ENCODE measurements at places on chromosomes 3 and 15.

- DNase-seq: no peak
Observed at GRCh38 chr15:92954578-92954977, 54.5 kb downstream of the CHD2 start.

GRCh38 chr3:196555295-196555694, 13.1 kb downstream of the WDR53 start:
- no peak for DNase-seq

DNA sequence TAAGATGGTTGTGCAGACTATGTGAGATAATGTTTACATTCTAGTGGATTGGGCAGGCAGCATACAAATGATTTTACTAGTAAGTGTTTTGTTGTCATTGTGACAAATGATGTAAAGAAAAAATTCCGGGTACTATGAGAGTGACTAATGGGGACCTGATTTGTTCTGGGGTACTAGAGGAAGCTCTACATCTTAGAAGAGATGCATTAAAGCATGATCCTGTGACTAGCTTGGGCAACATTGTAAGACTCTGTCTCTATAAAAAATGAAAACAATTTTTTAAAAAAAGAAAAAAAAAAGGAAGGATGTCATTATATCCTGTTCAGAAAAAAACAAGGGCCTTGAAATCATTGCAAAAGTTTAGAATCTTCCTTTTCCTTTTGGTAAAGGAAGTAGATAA, 58.1 kb upstream of the MYRIP start:
- no peak for DNase-seq

DNA sequence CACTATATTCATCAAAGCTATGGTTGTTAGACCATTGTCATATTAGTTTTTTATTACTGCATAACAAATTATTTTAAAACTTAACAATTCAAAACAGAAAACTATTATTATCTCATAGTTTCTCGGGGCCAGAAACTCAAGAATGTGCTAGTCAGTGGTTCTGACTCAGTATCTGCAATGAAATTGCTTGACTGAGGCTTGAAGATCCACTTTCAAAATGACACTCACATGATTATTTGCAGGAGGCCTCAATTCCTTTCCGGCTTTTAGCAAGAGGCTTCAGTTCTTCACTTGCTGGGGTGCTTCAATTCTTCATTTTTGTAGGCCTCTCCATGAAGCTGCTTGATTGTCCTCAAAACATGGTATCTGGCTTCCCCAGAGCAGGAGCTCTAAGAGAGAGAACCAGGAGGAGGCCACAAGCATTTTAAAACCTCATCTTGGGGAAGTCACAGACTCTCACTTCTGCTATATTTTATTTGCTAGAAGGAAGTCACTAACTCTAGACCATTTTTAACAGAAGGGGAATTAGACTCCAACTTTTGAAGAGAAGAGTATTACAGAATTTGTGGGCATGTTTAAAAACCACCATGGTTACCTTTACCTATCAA, 383.7 kb downstream of the MFSD1 start:
- DNase-seq: no peak

GRCh38 chr3:43028001-43028400, 48.9 kb downstream of the GASK1A start:
- DNase-seq: no peak

DNA sequence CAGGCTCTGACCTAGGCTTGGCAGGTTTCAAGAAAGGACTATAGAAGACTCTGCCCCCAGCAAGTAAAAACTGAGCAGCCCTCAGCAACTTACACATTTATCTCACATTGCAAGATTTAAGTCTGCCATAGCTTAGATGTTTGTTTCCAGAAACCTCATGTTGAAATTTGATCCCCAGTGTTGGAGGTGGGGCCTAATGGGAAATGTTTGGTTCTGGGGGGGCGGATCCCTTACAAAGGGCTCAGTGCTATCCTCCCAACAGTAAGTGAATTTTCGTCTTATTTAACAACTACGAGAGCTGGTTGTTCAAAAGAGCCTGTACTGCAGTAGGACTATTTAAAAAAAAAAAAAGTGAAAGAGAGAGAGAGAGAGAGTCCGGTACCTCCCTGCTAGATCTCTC, 125.2 kb upstream of the PROK2 start:
- DNase-seq: no peak

DNA sequence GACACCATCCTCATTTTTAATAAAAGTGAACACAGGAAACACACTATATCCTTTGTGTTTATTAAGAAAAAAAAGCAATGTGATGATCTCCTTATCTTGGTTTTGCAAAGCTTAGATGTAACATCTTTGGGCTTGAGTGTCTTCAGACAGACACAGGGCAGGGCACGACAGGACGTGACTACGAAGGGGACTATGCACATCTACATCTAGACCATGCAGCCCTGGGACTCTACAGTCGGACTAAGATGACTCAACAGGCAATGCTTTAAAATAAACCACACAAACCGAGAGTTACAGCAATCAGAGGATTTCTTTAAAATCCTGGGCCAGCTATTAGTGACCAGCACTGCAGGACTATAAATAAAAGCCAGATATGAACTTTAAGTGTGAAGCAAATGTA, 22.8 kb upstream of the TM2D3 start:
- DNase-seq: no peak

GRCh38 chr3:23734481-23734880, 71.3 kb upstream of the UBE2E1 start:
- DNase-seq: no peak

DNA sequence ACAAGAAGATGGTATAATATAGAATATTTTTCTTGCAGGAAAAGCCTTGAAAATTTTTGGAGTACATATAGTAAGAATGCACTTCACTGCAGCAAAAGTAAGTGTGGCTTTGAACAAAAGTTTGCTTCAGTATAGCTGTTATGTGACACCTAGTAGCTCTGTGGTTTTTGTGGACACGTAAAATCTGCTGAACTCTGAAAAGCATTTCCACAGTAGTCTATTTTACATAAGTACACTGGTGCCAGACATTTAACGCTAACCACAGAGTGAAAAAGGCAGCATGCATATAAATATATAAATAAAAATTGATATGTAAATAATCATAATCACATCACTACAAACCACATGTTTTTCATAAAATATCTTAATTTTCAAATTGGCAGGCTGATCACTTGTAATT, 39.8 kb downstream of the CGGBP1 start:
- no peak for DNase-seq

- DNase-seq: no peak
Observed at GRCh38 chr3:24388611-24389010, 106.0 kb downstream of the THRB start.

- no peak for DNase-seq
Observed at GRCh38 chr3:128515967-128516366, 23.0 kb upstream of the GATA2 start.

DNA sequence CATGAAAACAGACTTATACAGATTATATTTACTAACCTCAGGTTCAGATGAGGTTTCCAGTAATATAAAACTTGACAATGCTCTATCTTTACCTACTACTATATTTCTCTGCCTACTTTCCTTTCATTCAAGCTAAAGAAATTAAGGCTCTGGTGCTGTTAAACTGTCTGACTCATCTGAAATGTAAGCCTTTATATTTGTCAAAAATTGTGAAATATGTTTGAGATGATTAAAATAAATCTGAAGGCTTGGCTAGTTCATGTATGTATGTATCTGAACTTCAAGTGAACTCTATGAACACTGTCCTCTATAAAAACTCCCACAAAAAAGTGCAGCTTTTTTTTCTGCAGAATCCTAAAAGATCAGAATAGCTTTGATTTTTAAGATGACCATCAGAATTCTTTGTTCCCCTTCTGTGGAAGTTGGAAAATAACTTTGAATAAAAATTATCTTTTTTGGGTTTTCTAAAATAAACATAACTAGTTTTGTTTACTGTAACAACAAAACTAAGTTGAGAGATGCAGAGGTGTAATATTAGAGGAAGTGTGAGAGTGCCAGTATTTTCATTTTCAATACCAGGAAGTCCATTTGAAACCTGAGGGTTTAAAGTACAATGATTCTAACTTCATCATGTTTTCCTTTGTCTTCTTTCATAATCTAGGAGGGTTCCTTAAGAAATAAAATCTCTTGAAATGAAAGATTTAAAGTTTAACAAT, 42.2 kb downstream of the ILDR1 start:
- no peak for DNase-seq

DNA sequence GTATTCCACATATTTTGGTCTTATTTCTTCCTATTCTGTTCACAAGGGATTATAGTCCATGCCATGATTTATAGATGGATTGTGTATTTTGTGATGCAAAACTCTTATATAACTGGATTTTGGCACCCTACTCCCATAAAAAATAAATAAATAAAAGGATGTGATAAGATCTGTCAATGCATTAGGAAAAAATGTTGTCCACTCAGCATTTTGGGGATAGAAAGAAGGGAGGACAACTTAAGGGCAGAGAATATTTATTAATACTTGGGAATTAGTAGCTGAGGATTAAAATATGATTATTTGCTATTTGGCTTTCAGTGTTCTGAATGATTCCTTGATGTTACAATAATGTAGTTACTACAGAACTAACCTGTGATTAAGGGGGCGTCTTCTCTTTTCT, 682.6 kb downstream of the ZBBX start:
- DNase-seq: no peak

DNA sequence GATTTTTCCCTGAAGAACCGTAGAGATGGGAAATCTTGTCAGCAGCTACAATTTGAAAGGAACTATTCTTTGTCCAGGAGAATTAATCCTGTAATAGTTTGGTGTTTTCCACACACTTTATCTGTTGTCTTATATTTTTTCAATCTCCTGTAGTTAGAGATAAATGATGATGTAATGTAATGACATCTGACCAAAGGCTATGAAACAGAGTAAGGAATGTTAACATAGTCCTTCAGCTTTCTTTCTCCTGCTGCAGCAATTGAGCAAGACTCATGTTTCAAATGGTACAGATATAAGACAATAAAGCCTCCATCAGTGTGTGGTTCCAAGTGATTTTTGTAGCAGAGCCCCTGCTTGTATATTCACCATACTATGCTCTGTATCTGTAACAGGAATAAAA, 1028.4 kb downstream of the SI start:
- no peak for DNase-seq

DNA sequence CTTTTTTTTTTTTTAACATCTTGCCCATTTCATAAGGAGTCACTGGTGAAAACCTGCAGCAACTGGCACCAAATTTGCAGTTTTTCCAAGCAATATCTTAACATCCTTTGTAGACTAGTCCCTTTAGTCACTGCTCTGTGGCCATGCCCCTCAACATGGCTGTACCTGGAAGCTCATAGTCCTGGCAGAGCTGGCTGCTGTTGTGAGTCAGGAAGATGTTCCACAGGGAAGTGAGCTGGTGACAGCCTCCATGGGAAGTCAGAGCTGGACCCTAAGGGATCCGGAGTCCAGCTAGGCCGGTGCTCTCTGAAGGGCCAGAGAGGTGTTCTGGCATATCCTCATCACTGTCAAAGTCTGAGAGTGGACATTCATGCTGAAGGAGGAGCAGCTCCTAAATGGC, 99.3 kb upstream of the ZBED2 start:
- no peak for DNase-seq

- DNase-seq: peak; percentile 92
Observed at GRCh38 chr15:53522991-53523390, 236.5 kb downstream of the WDR72 start.

GRCh38 chr15:31399544-31400171, 73.0 kb downstream of the KLF13 start:
- no peak for DNase-seq

All from NCI-H1092 treated with DMSO at 0.1 percent for 48 hours (cell line).